ENCODE measurements at places on chromosomes 11 and 22. TPM values are rescaled to one million over a fixed set of nuclear protein-coding genes. Genes with fewer than 3 reads are reported as not detected.

The KCNK4 gene
- not detected for total RNA-seq

DNA sequence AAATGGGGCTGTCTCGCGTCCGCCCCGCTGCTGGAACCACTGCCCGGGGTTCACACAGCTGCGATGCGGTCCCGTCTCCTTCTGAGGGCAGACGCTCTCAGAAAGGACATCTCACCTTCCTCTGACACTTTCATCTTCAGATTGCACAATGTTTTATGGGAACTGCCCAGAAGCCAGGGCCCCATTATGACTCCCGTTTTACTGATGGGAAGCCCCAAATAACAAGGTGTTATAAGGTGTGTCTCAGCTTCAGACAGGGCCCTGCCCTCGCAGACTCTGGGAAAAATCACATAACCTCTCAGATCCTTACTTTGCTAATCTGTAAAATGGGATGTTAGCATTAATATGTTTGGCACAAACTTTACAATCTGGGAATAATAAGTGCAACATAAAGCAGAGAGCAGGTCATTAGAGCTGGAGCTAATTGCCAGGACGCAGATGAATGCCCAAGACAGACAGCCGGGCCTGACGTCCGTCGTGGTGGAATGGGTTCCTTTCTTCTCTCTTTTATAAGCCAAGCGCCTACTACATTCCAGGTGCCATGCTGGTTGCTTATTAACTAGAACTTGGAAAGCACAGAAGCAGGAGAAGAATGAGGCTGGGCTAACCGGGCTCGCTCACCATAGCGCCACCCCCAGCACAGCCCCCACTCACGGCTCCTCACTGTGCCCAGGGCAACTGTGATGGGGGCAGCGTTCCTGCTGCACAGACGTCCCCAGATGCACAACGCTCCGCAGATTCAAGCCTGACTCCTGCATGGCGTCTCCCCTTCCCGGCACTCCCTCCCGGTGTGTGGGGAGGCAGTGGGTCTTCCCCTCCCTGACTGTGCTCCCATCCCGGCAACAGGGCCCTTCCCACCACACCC is 43.8 kb downstream of the TRMU start:
- no peak for ATAC-seq

DNA sequence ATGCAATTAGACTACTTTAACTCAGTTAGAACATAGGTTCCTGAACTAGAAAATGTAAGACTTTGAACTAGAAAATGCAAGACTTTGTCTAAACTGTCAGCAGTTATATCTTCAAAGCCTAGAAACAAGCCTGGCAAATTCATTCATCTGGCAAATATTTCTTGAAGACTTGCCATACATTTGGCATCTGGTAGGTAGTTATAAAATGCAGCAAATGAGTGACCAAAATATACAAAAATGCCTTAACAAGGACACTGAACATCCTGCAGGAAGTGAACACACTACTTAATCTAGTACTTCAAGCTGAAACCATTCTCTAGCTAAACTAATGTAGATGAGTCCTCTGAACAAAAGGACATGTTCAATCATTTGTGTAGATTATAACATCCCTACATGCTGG is 84.7 kb upstream of the SCUBE2 start:
- no peak for ATAC-seq

DNA sequence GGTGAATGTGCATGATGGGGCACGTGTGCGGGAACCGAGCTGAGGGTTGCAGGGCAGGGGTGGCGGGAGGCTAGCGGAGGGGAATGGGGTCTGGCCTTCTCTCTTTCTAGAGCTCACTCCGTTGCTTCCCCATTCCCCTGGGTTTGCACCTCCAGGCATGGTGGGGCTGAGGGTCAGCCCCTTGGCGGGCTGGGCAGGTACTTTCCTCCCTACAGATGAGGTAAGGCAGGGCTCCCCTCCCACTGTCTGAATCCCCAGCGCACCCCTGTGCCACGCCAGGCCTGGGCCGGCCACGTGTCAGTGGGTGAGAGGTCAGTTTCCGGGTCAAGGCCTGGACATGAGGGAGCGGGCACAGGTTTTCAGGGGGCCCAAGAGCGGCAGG is 8.9 kb downstream of the SUSD2 start:
- no peak for ATAC-seq

DNA sequence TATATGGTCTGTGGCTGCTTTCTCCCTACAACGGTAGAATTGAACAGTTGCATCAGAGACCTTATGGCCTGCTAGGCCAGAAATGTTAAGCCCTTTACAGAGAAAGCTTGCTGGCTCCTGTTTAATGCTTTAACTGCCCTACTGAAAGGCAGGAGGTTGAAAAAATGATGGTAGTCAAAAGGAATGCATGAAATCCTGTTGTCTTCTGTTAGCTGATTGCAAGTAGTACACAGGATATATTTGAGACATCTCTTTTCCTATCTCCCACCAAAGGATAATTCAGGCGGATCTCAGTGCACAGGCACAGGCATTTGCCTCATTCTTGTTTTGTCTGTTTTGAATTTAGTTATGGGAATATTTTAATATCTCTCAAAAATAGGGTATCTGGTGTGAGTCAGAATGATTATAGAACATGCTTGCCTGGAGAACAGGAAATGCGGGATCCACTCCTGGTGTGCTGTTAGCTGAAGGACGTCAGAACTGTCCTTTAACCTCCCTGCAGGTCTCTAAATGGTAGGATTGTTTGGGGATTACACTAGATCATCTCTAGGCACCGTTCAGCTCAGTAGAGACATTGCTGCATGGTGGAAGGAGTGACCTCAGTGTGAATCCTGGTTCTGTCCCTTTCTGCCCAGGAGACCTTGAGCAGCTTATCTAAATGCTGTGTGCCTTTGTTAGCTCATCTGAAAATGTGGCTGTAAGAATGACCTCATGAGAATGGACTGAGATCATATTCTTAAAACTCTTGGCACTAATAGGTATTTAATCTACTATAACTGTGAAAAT is 49.5 kb downstream of the PACS1 start:
- ATAC-seq: peak; percentile 73

GRCh38 chr11:83019888-83020579 is 51.7 kb downstream of the RAB30 start:
- ATAC-seq: peak; percentile 87

DNA sequence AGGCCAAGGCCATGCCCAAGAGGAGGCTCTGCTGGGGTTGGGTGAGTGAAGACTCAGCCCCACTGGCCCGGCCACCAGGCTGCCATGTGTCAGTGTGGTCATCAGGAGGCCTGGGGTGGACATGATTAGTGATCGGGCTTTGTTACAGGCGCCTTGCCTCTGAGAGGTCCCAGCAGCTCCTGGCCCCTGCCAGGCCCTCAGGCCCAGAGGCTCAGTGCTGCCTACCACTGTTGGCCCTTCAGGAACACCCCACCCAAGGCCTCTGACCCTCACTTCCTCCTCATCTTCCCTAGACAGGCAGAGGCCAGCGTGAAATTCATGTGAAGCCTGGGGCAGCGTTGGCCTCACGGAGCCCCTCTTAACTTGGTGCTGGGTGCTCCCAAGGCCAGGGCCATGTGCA is 2.2 kb downstream of the MRPL23 start:
- no peak for ATAC-seq

All from esophagus mucosa (tissue), 1 donor.